ENCODE measurements at places on chromosomes 3 and 15.

- DNase-seq, result peak; percentile 83
Measured at GRCh38 chr3:111768571-111769100, 90.4 kb upstream of the PHLDB2 start.

- peak; percentile 33 for DNase-seq
Measured at GRCh38 chr3:131216801-131217200, 164.8 kb upstream of the NUDT16 start.

GRCh38 chr15:67944010-67944641 lies 104.3 kb upstream of the RNU6-1 start:
- no peak for DNase-seq

GRCh38 chr15:50135031-50135551 lies 16.1 kb upstream of the ATP8B4 start:
- DNase-seq, result no peak

DNA sequence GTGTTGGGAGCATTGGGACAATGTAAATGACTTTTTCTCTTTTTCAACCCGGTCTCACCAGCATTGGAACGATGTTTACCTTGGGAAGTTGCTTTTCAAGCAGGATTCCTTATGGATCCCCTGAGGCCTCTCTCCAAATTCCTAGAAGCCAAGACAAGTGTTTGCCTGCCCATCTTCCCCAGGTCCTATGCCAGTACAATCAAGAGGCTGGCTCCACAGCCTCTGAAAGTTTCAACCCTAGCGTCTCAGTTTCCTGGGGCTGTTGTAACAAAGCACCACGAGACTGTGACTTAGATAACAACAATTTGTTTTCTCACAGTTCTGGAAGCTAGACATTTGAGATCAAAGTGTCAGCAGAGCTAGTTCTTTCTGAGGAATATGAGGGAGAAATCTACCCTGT lies 347.2 kb upstream of the UMPS start:
- DNase-seq, result no peak

DNA sequence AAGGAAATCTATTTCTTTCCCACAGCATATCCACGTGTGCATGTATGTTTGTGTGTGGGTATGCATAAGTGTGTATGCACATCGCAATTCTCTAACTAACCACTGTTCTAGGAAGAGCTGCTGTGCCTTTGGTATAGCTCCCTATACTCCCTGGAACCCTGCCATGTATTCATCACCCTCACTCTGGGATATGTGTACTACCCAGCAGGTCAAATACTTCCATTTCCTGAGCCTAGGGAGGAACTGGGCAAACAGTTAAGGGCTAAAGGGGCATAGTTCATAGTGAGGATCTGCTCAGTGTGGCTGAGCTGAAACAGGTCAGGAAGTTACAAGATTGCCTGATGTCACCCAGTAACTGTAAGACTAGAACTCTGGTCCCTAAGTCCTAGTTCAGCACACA lies 260.4 kb downstream of the RPLP1 start:
- DNase-seq, result no peak

DNA sequence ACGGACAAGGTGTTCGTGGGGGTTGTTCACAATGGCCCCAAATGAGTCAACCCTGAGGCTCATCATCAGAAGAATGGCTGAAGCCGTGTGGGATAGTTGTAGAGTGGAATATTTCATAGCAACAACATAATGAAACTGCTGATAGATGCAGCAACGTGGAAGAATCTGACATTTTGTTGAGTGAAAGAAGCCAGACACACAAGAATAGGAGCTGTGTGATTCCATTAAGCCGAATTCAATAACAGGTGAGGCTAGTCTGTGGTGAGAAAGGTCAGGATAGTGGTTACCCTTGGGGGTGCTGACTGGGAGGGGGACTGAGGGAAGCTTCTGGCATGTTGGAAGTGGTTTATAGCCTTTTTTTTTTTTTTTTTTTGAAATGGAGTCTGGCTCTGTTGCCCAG lies 144.0 kb downstream of the SMAD6 start:
- DNase-seq, result no peak

DNA sequence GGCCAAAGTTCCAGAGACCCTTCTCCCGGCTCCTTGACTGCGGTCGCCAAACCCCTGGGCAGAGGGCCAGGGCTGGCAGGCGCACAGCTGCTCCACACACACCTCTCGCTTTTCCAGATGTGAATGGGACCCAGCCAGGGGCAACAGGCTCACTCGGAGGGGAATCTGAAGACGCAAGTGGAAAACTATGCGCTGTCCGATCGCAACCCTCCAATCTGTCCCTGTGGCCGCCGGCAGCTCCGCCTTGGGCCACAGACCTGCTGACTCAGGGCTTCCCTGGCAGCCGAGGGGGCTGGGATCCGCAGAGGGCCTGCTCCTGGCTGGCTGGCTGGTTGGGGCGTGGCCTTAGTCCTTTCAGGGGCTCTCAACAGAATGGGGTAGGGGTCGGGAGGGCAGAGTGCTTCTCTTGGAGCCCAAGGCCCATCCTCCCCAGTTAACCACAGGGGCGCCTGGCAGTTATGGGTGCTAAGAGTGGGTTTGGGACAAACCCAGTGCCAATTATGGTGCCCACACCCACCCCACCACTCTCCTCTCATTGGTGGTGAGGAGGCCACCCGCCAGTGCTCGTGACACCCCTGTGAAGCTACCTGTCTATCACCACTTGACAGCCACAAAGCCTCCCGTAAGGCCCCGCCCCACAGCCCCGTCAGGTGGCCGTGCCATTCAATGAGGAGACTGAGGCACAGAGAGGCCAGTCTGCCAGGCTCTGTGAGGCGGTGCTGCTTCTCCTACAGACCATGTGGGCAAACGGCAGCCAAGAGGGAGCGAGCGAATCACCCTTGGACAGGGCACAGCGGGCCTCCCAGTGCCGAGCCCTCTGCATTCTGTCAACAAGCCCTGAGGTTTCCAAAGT lies 53.8 kb downstream of the IQSEC1 start:
- peak; percentile 47 for DNase-seq

GRCh38 chr3:186772701-186773417 lies 10.5 kb upstream of the EIF4A2 start:
- no peak for DNase-seq

All from fibroblast of skin of left quadriceps (primary cell).